ENCODE measurements at places on chromosomes 6 and 20.

GRCh38 chr6:92339936-92340640 lies 1079.3 kb downstream of the EPHA7 start:
- DNase-seq, result no peak

DNA sequence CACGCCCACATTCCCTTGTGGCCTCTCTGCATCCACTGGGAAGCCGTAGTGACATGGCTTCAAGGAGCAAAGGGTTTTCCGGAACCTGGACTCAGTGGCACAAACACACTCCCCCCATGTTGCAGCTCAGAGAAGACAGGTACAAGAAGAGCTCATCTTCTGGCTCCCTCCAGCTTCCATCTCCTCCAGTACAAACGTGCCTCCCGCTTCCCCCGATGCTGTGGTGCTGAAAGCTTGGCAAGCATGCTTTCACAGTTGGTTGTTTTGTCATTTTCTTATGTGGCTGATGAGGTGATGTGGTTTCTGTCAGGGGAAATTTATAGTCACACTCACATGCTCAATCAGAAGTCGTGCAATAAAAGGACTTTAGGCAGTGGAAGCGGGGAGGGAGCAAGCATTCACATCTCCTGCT lies 258.5 kb downstream of the KIF16B start:
- no peak for DNase-seq

GRCh38 chr6:135535989-135536414 lies 38.5 kb upstream of the AHI1 start:
- DNase-seq, result no peak

DNA sequence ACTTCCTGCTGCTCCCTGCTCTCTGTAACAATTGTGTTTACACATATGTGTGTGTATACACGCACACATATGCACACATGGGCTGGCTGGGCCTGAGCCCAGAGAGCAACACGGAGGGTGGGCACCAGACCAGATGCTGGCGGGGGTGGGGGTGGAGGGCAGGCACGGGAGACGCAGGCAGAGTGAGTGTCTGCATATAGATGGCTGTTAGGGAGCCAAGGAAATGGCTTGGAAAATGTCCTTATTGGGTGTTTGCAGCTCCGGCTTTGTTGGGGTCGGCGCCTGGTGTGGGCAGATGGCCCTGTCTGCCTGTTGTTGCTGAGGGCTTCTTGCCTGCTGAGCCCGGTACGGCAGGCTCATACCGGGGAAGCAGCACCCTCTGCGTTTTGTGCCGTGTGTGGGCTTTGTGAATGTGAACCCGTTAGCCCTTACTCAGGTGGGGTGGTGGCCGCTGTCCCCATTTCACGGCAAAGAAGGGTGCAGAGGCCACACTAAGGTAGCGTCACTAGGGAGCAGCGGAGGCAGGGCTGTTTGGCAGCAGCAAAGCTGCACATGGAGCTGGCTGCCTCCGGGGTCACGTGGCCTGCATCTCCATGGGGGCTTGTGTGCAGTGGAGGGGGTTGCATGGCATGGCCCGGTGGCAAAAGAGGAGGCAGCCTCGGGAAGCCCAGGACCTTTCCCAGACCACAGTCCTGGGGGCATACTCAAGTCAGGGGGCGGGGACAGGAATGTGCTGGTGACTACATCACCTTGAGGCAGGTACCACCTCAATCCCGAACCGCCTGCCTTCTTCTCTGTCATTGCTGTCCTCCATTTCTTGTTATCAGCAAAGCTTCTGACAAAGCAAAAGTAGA lies 47.4 kb upstream of the SRF start:
- no peak for DNase-seq

- DNase-seq, result no peak
These were observed 167.4 kb upstream of the THBS2 start for GRCh38 chr6:169420912-169421543.

- no peak for DNase-seq
These were observed 560 bp downstream of the YTHDF1 start for GRCh38 chr20:63215101-63216040.

- DNase-seq, result no peak
These were observed 184.5 kb downstream of the PDE7B start for GRCh38 chr6:136036071-136036380.

DNA sequence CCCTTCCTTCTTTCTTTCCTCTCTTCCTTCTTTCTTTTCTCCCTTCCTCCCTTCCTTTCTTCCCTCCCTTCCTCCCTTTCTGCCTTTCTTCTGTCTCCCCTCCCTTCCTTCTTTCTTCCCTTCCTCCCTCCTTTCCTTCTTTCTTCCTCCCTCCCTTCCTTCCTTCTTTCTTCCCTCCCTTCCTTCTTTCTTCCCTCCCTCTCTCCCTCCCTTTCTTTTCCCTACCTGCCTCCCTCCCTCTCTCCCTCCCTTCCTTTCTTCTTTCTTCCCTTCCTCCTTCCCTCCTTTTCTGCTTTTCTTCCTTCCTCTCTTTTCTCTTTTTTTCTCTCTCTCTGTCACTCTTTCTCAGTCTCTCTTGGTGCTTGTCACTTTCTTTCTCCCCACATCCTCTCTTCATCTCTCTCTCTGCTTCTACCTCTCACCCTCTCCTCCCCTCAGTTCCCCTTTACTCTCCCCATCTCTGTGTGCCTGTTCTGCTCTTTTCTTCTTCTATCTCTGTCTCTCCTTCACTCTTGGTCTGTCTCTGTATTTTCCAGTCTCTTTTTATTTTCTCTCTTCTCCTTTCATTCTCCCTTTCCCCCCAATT lies 30.1 kb upstream of the FAM83D start:
- DNase-seq, result no peak

DNA sequence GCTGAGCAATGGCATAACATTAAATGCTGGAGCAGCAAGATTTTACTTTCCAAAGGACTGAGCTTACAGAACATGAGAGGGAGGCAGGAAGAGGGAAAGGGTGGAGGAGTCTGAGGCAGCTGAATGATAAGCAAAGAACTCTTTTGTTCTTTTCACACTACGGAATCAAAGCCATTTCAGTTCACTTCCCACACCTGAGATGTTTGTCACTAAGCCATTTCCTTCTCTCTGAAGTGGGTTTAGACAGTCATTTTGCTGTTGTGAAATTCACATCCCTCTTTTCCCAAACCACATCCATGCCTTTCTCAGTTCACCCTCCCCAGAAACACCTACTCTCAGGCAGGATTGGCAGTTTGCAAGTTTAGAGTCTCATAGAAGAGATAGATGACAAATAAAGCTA lies 267.9 kb downstream of the ADGRG6 start:
- DNase-seq, result no peak

- DNase-seq, result no peak
These were observed 6.3 kb upstream of the NAA20 start for GRCh38 chr20:20010639-20011500.

- DNase-seq, result no peak
These were observed 55.3 kb downstream of the STK35 start for GRCh38 chr20:2156666-2157624.

- DNase-seq, result no peak
These were observed 44.9 kb downstream of the SNX9 start for GRCh38 chr6:157867981-157868380.

- DNase-seq, result no peak
These were observed 8.4 kb downstream of the MBOAT1 start for GRCh38 chr6:20203561-20204511.

DNA sequence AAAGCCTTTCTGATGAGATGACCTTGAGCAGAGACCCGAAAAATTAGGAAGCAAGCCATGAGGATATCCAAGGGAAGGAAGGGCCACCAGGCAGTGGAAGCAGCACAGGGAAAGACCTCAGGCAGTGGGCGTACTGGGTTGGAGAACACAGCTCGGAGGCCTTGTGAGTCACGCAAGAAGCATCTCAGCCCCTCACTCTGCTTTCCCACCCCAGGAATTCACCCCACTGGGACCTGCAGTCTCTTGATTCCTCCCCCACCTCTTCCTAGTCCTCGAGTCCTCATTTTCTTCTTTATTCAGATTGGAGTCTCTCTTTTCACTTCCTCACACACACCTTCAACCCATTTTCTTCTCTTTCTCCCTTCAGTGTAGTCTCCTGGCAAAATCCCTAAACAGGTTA lies 27.0 kb downstream of the RPRD1B start:
- DNase-seq, result no peak

GRCh38 chr6:104477569-104477968 lies 382.1 kb downstream of the HACE1 start:
- no peak for DNase-seq

DNA sequence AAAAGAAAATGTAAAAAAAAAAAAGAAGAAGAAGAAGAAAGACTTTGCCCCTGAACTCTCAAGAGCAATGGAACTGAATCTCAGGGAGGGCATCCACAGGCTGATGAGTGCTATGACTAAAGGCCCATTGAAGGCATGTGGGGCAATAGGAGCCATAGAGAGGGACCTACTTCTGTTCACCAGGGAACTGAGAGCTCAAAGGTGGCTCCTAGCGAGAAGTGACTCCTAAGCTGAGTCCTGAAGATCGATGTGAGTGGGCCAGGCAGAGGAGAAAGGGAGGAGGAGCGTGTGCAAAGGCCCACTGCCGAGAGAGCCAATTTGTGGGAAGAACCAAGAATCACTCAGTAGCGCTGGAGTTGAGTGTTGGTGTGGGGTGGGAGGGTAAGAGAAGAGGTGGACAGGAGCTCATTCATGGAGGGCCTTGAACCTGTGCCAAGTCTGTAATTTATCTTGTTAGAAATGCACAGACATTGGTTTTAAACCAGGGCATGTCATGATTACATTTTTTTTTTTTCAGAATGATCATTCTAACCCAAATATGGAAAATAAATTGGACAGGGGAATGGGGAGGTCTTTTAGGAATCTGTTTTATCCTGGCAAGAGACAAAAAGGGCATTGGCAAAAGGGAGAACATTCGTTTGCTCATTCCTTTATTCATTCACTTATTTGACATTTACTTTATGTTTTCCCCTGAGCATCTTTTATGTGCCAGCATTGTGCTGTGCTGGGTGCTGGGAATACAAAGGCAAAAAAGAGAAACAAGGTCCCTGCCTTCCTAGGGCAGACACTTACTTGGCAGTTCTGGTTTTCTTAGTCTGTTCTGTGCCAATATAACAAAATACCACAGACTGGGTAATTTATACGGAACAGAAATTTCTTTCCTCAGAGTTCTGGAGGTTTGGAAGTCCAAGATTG lies 67.4 kb upstream of the DSP start:
- DNase-seq, result no peak

DNA sequence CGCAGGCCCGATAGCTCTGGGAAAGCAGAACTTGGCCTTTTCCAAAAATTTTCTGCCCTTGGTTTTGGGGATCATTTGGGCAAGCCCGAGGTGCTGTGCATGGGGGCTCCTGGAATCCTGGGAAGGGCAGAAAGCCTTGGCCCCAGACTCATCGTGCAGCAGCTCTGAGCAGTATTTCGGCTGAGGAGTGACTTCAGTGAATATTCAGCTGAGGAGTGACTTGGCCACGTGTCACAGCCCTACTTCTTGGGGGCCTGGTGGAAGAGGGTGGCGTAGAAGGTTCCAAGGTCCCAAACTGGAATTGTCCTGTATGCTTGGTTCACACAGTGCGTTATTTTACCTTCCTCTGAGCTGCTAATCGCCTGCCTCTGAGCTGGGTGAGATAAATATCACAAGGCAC lies 1.1 kb upstream of the BMP2 start:
- DNase-seq, result no peak

GRCh38 chr6:106748547-106749207 lies 119.3 kb downstream of the QRSL1 start:
- DNase-seq, result no peak

GRCh38 chr6:135030532-135031178 lies 24.0 kb downstream of the HBS1L start:
- no peak for DNase-seq
